ENCODE measurements at places on chromosomes 1 and 21.

GRCh38 chr1:221458447-221459156 lies 283.3 kb downstream of the DUSP10 start:
- DNase-seq: peak; percentile 70

DNA sequence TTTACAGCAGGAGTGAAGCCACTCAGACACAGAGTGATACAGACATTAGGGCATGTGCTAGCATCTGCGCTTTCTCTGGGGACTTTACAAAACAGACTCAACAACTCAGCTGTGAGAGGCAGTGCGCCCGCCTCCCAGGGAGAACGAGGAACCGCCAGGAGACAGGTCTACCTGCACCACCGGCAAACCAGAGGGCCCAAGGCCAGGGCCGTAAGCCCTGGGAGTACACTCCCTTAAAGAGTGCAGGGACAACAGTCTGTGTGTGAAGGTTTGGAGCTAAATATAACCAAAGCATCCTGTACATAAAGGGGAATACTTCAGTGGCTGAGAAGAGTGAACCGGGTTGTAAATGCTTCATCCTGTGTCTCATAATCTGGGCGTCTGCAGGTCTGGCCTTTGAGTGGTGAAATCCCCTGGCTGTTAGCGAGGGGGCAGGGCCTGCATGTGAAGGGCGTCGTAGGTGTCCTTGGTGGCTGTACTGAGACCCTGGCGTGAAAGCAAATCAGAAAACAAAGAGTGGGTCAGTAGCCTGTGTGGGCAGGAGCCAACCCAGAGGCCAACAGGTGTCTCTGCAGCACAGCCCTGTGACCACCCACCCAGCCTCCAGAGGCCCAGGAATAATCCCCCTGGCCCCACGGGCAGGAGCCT lies 86.9 kb downstream of the CD247 start:
- no peak for DNase-seq

DNA sequence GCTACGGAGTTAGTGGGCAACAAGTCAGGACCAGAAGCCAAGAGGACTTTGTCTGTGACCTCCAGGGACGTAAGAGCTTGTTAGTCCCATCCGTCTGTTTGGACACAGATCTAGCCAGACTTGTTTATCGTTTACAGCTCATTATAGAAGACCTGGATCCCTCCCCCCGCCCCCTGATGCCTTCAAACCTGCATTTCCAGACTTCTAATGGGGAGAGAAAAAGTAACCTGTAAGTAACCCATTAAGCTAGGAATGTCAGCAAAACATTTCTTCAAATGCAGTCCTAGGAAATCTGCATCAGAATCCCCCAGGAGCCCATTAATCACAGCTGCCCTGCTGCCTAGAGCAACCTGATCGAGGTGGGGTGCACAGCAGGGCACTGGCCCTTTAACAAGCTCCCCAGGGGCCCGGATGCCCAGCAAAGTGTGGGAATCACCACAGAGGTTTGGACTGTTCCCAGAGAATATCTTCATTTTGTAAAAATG lies 1.4 kb upstream of the MAD2L2 start:
- peak; percentile 11 for DNase-seq

DNA sequence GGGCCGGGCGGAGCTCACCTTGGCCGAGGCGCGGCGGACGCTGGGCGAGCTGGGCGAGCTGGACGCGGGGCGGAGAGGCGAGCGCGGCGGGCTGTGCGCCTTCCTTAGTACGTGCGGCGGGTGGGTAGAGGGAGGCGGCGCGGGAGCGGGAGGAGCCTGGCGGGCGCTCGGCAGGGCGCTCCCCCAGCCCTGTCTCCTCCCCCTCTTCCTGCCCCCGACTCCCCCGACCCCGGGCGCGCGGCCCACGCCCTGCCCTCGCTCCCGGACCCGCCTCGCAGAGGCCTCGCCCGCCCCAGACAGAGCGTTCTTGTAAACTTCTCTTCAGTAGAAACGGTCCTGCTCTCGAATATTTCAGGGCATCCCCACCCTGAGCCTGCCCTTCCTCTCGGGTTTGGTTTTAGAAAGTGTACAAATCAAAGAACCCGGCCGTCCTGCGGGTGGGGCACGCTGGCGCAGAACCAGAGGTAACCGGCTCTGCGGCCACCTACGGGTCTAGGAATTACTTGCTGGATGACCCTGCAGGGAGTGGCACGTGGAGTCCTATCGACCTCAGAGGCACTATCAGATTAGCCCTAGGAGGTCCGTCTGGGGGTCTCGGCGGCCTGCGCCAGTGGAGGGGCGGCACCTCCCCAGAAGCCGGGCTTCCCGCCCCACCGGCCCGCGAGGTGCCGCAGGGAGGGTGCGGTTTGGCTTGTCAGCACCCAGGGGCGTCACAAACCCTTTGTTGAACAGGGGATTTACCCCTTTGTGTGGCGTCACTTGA lies at the start of gene S100A10:
S100A10 (minus strand) TSS at position 126 of the 763 bp plus-strand sequence. CDS start 7,629 bp downstream, outside the sequence.
- peak; percentile 75 for DNase-seq

- peak; percentile 88 for DNase-seq
These were observed 48.2 kb downstream of the ARHGEF10L start for GRCh38 chr1:17587693-17588047.

GRCh38 chr1:88735382-88735781 lies 51.3 kb downstream of the PKN2 start:
- no peak for DNase-seq

DNA sequence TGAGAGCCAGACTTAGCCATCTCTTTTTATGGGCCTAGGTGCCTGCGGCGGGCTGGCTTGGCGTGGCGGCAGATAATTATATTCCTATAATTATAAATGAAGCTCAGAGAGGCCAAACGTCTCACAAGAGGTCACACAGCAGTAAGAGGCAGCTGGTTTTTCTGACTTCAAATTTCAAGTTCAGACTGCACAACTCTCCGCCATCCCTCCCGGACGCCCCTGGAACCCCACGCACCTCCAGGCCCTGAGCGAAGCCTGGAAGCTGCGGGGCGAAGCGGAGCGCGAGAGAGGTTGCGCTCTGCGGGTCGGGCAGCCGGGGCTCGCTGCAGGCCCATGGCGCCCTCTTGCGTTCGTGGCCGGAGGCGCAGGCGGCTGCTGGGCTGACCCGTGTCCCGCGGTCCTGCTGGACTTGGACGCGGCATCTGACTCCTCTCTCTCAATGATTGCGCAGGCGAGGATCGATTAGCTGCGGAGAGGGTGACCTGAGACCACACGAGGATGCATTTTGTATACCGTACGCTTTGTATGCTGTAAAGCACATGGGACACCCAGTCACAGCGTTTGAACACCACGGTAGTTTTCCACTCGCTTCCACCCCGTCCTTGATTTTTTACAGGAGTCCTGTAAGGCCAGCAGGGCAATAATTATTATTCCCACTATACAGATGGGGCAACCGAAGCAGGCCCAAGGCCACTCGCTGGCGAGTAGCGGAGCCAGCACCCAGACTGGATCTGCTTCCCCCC lies 272.7 kb downstream of the FOXD2 start:
- peak; percentile 29 for DNase-seq

DNA sequence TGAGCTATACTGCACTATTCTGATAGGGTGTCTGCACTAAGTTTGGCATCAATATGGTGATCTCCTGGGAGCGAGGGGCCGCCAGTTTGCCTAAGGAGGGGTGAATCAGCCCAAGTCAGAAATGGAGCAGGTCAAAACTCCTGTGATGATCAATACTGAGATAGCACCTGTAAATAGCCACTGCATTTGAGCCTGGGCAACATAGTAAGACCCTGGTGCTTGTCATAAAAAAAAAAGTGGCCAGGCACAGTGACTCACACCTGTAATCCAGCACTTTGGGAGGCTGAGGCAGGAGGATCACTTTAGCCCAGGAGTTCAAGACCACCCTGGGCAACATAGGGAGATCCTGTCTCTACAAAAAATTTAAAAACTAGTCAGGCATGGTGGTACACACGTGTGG lies 11.6 kb upstream of the ZDHHC18 start:
- no peak for DNase-seq

DNA sequence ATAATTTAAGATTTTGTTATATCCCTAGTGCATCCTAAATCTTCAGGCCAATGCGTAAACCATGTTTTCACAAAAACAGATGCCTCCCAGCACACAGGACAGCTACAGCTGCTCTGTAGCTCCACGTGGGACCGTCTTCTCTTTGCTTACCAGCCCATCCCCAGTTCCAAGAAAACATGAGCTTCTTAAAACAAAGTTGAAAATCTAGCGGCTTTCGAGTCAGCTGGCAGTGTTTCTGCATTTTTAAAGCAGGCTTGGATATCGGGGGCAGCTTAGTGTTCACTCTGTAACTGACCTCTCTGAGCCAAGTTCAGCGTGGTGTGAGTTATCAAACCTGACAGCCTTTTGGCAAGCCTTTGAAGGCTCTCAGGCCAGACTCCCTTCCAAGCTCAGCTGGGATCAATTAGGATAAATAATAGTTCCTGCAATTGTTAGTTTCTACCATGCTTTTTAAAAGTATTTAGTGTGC lies 881.5 kb downstream of the LTN1 start:
- peak; percentile 95 for DNase-seq

DNA sequence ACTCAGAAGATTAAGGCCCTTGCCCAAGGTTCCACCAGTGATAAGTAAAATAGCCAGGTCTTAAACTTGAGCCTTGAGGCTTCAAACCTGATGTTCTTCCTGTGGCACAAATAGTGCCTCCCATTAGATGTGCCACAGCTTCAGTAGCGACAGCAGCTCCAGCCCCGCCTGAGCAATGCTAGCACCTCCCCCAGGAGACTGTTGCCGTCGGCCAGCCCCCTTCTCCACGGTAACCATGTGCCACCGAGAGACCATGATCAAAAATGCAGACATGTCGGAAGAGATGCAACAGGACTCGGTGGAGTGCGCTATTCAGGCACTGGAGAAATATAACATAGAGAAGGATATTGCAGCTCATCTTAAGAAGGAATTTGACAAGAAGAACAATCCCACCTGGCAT lies 32.2 kb downstream of the KLHDC7A start:
- no peak for DNase-seq

DNA sequence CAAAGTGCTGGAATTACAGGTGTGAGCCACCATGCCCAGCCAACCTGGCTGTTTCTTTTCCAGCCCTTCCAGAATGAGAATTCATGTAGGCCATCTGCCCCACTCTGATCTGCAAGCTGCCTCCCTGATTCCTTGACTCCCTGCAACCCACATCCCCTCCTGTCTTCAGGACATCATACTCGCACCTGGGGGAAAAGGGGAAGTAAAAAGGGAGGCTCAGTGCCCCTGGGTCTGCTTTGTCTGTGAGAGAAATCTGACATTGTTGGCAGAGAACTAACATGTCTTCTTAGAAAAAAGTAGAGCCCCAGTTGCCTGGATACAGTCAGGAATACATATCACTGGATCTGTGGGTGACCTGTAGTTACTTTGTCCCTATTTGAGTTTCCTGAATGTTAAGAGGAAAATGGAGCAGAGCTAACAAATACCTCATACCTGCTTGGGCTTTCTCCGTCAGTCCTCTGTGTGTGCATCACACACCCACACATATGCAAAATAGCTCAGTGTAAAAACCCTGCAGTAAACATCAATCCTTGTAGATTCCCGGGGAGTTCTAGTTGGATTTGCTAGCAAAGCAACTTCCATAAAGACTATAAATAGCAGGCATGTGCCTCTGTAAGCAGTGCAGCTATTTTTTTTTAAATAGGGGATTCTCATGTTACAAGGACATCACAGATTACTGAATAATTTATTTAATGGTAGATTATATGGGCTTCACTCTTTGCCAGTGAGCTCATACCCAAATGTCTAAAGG lies 62.9 kb downstream of the TEX35 start:
- no peak for DNase-seq

DNA sequence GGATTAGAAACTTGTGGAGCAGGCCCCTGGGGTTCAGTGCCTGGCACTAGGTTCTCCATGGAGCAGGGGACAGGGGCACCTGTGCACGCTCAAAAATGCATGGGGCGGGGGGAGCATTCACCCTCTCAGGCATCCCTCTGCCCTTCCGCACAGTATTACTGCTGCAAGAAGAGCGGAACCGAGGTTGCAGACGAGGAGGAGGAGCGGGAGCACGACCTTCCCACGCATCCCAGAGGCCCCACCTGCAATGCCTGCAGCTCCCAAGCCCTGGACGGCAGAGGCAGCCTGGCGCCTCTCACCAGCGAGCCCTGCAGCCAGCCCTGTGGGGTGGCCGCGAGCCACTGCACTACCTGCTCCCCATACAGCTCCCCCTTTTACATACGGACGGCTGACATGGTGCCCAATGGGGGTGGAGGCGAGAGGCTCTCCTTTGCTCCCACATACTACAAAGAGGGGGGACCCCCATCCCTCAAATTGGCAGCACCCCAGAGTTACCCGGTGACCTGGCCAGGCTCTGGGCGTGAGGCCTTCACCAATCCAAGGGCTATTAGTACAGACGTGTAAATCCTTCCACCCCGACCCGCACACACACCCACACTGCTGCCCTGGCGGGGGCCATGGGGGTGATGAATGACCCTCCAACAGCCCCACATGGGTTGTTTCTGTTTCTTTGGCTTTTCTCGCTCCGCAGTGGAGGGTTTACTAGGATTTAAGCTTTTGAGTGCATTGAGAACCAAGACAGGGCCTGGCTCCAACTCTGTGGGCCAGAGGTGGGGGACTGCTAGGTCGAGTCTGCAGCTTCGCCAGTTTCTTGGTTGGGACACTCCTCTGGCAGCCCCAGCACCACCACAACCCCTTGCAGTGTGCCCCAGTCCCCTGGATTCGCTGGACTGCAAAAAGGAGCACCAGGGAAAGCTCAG lies 63.7 kb downstream of the TOR1AIP2 start:
- DNase-seq: no peak

- no peak for DNase-seq
These were observed 125.8 kb upstream of the ATP1B1 start for GRCh38 chr1:168980656-168981055.

DNA sequence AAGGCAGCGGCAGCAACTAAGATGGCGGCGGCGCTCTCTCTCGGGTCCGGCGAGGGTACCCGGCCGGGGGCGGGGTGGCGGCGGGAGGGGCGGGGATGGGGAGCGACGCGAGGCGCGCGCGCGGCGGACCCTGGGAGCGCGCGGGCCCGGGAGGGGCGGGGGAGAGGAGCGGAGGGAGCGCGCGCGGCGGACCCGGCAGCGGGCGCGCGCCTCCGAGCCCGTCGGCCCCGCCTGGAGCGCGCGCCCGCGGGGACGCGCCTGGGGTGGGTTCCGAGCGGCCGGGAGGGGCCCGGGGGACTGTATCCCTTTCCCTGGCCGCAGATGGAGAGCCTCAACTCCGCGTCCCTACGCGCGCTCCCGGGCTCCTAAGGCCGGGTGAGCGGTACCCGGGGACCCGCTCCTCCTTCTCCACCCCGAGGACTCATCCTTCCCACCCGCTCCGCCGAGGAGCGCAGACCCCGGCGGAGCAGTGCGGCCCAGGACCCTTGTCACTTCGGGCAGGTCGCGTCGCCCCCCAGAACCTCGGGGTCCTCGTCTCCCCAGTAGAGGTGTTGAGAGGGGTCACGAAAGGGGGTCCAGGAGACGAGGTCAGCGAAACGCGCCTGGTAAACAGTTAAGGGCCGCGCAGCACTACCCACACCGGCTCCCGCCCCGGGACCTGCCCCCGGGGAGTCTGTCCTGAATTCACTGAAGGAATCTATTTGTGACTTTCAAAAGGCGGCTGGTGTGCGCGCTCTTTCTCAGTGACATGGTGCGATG lies at the start of gene CLSTN1:
CLSTN1 (minus strand) TSS at position 23 of the 759 bp plus-strand sequence. CDS start 232 bp downstream, outside the sequence.
- peak; percentile 83 for DNase-seq

- DNase-seq: peak; percentile 89
These were observed 42.4 kb upstream of the ROR1 start for GRCh38 chr1:63731117-63732043.

GRCh38 chr1:6603238-6603914 lies 707 bp upstream of the KLHL21 start:
- peak; percentile 83 for DNase-seq

All from fibroblast of upper back skin (primary cell).